ENCODE measurements at places on chromosomes 13 and 19.
A peak's percentile ranks its signal among the peaks of the same experiment; 100 is the strongest.

DNA sequence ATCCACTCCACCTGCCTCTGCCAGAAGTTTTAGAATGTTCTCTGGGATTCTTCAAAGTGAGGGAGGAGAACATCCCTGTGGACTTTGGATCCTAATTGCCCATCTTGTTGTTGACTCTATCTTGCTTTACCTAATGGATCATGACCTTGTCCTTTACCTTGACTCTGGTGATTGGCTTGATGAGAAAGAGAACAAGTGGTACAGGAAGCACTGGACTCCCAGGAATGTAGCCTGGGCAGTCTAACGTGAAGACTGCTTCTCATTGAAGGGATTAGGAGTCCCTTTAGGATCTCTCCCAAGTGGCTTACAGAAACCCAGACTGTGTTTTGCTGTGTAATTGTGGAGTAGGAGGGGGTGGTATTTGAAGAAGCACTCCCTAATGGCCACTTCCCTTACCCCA is 63.9 kb downstream of the SLC10A2 start:
- no peak for DNase-seq

- DNase-seq, result no peak
These were observed 2.8 kb downstream of the PPP1R12C start for GRCh38 chr19:55114566-55115145.

GRCh38 chr13:71474936-71475335 is 392.1 kb downstream of the DACH1 start:
- DNase-seq, result no peak

- no peak for DNase-seq
These were observed 746.8 kb upstream of the SLC10A2 start for GRCh38 chr13:103812971-103813370.

GRCh38 chr19:41111296-41111695 is 2.9 kb upstream of the CYP2F1 start:
- no peak for DNase-seq

DNA sequence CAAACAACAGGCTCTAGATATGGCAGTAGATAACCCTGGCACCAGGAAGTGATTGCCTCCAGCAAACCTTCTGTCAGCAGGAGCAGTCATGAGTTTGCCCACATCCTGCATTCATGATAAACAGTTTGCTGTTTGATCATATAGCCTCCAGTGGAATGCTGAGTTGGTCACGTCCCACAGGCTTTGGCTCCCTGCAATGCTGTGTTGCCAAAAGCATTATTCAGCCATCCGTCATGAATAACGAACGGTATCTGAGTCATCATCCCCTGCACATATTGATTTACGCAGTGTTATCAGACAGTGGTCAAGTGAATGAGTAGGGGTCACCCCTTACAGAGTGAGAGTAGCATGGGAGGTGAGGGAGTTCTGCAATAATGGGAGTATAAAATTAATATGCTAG is 21.9 kb upstream of the ZNF432 start:
- DNase-seq, result no peak

DNA sequence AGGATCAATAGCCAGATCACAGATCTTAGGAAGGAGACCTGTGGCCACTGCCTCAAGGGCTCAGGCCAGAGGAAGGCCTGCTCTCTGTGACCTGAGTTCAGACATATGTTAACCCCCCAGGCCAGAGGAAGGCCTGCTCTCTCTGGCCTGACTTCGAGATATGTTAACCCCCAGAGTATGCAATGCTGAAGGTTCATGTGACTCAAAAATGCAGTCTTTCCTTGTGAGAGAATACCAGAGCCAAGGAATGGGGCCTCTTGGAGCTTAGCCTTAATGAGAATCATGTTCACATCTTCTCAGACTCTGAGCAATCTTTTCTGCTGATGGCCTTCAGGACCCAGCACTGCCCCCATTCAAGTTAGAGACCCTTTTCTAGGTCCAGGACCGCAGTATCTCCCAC is 36.7 kb downstream of the MBNL2 start:
- DNase-seq, result no peak

GRCh38 chr13:66635526-66635925 is 594.6 kb downstream of the PCDH9 start:
- DNase-seq, result no peak

- DNase-seq, result no peak
These were observed 113.2 kb downstream of the ESD start for GRCh38 chr13:46683676-46684260.

- DNase-seq, result peak; percentile 31
These were observed 349.2 kb upstream of the ARGLU1 start for GRCh38 chr13:106917024-106917571.

GRCh38 chr13:69737129-69737935 is 370.3 kb upstream of the ATXN8OS start:
- no peak for DNase-seq

- DNase-seq, result no peak
These were observed 7.9 kb downstream of the FOSB start for GRCh38 chr19:45475537-45476291.

DNA sequence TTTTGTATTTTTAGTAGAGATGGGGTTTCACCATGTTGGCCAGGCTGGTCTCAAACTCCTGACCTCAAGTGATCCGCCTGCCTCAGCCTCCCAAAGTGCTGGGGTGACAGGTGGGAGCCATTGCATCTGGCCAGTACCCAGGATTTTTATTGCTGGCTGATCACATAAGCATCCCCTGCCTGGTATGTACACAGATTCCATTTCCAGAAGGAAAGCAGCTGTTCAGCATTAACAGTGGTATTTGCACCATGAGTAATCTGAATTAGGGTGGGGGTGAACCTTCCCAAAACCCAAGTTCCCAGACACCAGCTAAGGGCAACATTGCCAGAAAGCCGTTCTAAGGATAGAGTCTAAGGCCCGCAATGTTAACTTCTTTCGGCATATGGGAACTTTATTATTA is 7.3 kb downstream of the ZNF555 start:
- no peak for DNase-seq

DNA sequence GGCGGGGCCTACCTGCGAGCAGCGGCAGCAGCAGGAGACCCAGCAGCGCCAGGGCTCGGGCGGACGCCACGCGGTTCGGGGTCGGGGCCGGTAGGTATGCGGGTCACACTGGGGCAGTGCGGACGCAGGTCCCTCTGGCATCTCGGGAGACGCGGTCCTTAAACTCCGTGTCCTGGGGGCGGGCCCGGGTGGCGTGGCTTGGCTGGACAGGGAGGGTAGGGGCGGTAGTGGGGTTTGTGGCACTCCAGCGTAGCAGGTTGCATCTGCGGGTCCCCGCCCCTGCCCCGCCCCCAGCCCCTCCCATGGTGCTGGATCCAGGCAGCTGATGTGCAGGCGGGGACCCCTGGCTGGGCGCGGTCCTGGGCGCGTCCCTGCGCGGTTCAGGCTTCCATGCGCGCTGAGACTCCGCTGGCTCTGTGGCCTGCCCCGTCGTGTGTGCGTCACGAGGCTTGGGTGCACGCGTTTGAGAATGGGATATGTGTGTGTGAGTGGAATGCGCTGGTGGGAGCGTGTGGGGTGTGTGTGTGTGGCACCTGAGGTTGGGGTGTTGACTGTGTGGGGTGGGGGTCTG is 96.1 kb downstream of the WTIP start:
- peak; percentile 63 for DNase-seq

GRCh38 chr13:76894401-76895110 is 8.4 kb upstream of the KCTD12 start:
- DNase-seq, result no peak

GRCh38 chr19:47523473-47523872 is 8.6 kb upstream of the NAPA start:
- no peak for DNase-seq

DNA sequence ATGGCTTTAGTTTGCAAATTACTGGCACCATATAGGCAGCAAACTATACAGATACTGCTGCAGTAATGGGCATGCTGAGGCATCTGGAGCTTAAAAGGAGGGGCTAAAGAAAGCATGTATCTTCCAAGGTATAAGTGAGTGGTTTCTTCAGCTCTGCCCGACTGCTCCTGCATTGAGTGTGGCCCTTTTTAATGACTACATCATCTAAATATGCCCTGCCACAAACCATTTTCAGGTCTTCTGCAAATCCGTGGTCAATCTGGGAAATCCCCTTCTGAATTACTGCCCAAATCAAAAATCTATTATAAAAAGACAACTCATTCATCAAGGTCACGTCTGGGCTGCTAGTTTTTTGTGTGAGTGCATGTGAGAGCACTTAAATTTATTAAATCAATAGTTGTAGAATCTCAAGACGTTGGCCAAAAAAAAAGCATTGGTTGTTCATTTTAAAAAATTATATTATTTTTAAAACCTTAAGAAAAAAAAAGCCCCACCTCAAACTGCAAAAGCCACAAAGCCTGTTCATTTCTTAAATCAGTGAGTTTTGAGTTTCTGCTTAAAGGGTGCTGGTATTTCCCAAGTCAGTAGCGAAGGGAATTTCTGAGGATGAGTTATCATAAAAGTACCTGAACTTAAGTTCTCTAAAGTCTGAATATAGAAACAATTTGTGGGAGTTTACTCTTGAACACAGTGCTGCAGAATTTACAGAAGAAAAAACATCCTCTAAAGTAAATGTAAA is 16.3 kb downstream of the LCP1 start:
- no peak for DNase-seq

DNA sequence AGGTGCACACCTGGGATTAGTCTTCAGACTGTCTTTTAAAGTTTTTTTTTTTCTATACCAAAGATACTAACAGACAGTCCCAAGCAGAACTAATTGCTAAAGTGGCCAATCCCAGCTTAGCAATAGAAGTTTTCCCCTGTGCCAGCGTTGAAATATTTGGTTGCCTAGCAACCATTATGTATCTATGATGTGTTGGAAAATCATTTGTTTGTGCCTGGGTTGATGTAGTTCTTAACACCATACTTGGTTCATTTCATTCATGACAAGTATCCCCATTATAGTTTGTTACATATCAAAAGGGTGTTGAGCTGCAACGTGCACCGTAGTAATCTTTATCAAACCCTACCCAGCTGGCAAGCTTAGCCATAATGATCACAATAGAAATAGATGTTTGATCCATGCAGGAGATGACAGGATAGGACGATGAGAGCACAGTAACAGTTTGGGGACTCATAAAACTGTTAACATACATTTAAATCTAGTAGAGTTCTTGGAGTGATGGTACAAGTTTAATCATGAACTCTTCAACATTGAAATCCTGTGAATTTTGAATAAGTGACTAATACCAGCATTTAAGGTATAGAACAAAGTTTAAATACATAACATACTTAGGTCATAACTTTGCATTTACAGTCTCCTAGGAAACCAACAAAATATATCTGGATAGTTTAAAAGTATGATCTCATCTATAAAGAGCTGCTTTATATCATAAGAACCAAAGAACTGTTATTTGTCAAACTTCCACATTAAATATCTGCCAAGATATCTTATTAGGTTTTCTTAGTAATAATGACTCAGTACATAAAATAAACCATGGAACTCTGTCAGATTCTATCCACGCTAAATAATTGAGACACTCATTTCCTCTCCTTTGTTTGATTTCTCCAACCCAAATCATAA is 73.4 kb downstream of the MBNL2 start:
- no peak for DNase-seq

DNA sequence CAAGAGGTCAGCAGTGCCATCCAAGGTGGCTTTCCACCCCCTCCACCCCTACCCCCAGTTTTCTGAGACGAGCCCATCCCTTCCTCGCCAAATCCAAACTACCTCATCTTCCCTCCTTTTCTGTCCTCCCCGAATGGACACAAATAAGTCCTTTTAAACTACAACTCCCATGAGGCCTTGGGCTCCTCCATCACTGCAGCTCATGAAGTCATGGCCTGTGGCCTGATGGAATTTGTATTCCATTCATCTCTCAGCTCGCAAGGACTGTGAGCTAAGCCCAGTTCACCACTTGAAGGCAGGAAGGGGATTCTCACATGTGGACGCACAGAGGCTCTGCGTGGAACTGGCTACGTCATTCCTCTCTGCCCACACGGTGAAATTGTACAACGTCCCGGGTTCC is 12.5 kb downstream of the PTPRH start:
- no peak for DNase-seq

GRCh38 chr13:50684366-50684765 is 159.1 kb downstream of the DLEU7 start:
- DNase-seq, result no peak

- no peak for DNase-seq
These were observed 67.6 kb downstream of the PIBF1 start for GRCh38 chr13:72849571-72849970.

GRCh38 chr19:29724102-29724641 is 9.1 kb upstream of the C19orf12 start:
- DNase-seq, result peak; percentile 59

DNA sequence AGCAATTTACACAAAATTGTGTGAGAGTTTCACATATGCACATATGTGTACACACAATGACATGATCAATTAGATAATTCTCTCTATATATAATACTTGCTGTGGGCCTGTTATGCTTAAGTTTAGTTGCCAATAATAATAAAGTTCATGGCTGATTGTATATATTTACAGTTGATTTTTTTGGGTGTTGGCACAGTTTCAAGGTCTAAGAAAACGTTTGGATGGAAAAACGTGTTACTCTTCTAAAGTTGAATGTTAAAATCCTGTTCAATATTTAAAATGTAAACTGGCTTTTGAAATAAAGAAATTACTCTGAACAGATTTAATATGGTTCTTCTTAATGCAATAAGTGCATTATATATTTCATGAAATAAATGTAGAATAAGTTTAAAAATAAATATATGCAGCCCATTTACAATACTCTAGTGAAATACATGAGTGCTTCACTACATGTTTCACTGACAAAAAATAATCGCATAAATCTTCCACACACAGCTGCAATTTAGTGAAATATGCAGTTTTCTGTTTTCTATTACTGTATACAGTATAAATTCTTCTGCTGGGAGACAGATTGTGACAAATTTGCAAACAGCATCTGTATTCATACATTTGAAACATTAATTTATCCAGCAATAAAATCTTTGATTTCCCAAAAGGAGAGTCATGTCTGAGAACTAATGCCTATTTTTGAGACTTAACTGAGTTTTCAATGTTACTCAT is 586.9 kb upstream of the KLHL1 start:
- no peak for DNase-seq

- DNase-seq, result no peak
These were observed 9.7 kb downstream of the MAST3 start for GRCh38 chr19:18107235-18107634.

GRCh38 chr19:37872383-37872782 is 34.0 kb downstream of the WDR87 start:
- DNase-seq, result no peak

DNA sequence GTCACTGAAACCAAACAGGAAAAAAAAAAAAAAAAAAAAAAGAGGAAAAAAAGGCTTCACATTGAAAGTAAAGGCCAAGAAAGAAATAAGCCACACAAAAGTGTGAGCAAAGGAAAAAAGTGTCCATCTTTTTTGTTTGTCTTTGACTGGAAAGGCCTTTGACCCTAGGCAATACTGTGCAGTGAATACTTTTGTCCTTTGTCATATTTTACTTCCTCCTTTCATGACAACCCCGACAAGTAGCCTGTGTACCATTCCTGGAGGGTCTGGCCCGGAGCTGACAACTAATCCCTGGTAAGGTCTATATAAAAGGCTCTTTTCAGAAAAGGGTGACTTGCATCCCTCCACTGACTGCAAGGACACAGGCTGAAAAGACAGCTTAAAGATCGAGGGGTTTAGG is 12.9 kb upstream of the MICU2 start:
- no peak for DNase-seq

GRCh38 chr13:87123987-87124784 is 547.0 kb upstream of the SLITRK5 start:
- DNase-seq, result peak; percentile 53

- no peak for DNase-seq
These were observed 24.2 kb downstream of the SMIM24 start for GRCh38 chr19:3455960-3456601.

- DNase-seq, result no peak
These were observed 85.4 kb downstream of the SLC7A1 start for GRCh38 chr13:29509999-29510589.

- DNase-seq, result no peak
These were observed 43.3 kb downstream of the EPS15L1 start for GRCh38 chr19:16428372-16429036.

- no peak for DNase-seq
These were observed 582.5 kb downstream of the EFNB2 start for GRCh38 chr13:105952973-105953290.

Measured in iPS-NIHi11 (cell line).